ENCODE measurements at places on chromosomes 4 and X.

DNA sequence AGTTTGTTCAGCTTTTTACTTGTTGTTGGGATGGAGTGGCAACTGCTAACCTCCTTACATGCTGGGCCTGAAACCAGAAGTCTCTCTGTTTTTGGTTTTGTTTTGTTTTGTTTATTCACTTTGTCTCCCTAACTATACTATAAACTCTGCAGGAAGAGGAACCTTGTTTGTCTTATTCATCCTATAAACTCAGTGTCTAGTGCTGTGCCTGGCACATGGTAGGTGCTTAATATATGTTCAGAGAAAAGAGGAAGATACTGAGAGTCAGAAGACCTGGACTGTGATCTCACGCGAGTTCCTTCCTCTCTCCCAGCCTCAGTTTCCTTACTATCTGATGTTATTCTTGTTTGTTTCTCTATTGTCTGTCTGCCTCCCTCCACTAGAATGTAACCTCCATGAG is 71.3 kb downstream of the PRPS1 start:
- DNase-seq, result no peak

DNA sequence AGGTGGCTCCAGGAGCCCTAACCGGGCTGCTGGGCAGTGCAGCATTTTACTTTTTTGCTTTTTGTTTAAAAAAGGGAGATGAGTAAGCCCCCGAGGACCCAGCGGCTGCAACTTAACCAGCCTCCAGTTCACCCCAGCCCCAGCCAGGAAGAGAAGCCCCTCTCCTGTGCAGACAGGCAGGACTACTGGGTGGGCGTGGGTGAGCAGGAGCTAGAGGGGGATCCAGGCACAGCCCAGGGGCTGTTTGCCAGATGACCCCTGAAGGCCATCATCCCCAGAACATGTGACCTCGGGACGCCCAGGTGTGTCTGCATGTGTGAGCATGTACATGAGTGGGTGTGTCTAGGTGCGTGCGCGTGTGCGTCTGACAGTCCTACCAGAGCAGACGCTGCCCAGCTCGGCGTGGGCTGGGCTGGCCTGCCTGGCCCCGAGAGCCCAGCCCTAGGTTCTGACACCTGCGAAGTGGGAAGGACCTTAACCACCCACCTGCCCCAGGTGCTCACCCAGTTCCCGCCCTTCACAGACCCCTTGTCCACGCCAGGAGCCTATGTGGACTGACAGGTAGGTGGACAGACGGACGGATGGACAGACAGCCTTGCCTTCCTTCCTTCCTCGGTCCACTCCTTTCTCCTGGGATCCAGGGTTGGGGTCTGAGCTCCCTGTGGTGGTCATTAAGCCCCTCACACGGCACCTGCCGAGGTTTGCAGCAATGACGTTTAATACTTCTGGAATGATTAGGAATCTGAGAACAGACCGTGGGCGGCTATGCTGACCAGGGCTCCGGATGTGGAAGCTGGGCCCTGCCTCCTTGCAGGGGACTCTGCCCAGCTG is 7.8 kb upstream of the HAUS3 start:
- no peak for DNase-seq

GRCh38 chr4:1684506-1685234 is 557 bp upstream of the FAM53A start:
- DNase-seq, result no peak

DNA sequence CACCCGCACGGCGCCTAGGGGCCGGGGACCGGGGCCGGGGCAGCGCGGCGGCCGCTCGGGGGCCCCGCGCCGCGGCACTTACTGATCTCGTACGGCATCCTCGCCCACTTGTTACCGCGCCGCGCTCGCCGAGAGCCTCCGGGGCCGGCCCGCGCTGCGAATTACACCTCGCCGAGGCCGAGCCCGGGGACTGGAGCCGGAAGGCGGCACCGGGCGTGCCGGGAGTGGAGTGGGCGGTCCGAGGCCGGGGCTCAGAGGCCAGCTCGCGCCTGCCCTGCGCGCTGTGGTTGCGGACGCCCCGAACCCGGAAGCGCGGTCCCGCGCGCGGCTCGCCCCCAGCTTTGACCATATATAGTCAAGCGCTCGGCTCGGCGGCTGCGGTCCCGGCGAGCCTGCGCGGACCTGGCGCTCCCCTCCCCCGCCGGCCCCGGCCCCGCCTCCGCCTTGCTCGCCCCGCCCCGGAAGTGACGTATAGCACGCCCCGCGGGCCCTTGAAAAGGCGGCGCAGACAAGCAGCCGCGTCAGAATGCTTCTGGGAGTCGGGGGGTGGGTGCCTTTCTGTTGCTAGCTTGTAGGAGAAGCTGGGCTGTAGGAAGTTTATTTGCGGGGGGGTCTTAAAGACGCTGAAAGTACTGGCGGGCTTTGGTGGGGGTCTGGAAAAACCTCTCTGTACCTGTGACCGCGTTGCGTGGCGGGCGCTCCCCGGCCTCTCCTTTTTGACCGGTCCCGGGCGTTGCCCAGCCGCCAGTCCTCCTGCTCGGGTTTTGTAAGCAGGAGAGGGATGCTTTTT is at the start of gene WDR1:
WDR1 (minus strand) TSS at position 231 of the 790 bp plus-strand sequence; CDS start at position 98, 133 bp downstream.
- peak; percentile 77 for DNase-seq

GRCh38 chr4:144954230-144954629 is 143.8 kb downstream of the ANAPC10 start:
- no peak for DNase-seq

DNA sequence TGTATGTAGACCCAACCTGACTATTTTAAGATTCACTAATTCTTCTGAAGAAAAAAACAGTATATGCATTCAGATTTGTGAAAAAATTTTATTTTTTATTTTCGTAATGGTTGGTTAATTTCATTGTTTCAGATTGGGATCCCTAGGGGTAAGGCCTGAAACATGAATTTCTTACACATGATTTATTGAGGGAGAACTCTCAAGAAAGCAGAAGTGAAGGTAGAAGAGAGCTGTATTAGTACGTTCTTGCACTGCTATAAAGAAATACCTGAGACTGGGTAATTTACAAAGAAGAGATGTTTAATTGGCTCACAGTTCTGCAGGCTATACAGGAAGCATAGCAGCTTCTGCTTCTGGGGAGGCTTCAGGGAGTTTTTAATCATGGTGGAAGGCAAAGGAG is 611.9 kb upstream of the TECRL start:
- no peak for DNase-seq

DNA sequence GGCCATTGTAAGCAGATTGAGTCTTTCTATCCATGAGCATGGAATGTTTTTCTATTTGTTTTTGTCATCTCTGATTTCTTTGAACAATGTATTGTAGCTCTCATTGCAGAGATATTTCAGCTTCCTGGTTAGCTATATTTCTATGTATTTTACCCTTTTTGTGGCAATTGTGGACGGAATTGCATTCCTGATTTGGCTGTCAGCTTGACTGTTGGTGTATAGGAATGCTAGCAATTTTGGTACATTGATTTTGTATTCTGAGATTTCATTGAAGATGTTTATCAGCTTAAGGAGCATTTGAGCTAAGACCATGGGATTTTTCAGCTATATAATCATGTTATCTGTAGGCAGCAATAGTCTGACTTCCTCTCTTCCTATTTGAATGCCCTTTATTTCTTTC is 154.6 kb downstream of the GUCY2F start:
- no peak for DNase-seq

DNA sequence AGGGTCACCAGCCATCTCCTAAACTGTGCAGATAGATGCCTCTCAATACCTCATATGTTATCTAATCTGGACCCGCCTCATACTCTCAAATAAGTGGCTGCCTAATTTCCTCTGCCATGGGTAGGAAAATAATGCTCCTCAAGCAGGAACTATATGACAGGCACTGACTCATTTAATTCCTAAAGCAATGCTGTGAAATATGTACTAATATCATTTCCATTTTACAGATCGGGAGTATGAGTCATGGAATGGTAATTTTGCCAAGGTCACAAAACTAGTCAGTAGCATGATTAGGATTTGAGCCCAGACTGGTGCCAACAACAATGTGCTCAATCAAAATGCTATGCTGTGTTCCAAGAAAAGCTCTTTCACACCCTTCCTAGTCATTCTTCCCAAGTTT is 3.0 kb upstream of the NXT2 start:
- DNase-seq, result no peak

DNA sequence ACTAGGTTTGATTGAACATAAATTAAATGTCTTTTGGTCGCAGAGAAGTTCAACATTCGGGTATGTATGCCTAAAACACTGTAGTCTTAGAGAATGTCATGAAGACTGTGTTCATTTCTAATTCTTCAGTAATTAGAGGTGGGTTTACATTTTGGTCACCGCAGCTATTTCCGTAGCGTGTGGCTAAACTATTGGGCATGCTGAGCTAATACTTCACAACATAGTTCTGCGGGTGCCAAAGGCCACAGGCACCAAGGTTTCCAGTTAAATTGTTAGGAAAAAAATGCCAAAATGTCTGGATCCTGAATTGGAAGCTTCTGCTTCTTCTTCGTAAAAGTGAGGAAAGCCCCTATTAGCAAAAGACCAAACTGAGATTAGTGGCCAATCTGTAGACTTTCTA is 25.1 kb downstream of the SMIM31 start:
- no peak for DNase-seq

DNA sequence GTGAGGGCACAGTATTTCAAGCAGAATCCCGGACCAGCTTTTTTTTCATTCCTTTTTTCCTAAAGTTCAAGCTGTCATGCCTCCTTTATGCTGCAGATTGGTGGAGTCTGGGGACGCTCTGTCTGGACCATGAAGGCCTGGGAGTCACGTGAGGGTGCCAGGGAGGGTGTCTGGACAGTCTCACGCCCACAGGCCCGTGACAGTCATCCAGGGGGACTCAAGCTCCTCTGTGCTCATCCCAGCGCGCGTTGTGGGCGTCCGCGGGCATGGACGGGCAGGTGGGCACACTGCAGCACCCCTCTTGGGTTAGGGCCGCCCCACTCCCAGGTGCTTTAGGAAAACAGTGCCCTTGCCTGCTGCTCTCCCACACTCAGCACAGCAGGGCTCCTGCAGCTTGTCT is 4.8 kb downstream of the CPZ start:
- no peak for DNase-seq

DNA sequence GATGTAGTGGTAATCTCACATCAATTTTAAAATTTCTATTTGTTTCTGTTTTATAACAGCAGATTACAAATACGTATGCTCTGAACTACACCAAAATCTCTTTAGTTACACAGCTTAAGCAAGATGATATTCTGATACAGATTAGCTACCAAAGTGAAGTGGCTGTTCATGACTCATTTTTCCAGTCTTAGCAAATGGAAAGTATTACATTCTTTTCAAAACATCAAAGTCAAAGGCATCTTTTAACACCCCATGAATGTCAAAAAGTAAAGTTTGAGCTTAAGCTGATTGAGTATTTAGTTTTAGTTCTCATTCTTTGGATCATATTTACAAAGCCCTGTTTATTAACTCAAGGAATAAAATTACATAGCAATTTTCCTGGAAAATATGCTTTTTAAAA is 6.6 kb upstream of the HPGDS start:
- no peak for DNase-seq

GRCh38 chr4:86044593-86044985 is 315.3 kb downstream of the MAPK10 start:
- DNase-seq, result no peak

DNA sequence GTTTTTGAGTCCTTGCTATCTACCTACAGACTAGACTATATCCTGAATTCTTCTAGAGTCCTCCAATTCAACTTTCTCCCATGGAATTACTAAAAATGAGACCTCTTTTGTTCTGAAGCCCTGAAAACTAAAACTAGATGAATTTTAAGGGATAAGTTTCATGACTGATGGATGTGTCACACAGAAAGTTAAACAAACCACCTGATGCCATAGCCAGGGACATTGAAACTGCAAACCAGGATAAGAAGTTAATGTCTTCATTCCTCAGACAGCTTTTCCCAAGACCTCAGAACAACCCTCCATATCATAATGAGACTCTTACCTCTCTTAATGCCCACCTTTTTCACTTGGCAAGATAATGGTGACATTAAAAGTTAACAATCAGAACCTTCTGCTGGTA is 81.5 kb upstream of the PTPN13 start:
- DNase-seq, result no peak

GRCh38 chrX:41921492-41922430 is 1.6 kb downstream of the CASK start:
- DNase-seq, result no peak

- no peak for DNase-seq
Observed at GRCh38 chr4:120354381-120354780, 287.7 kb upstream of the MAD2L1 start.

- no peak for DNase-seq
Observed at GRCh38 chrX:134821370-134821769, 163.1 kb upstream of the PLAC1 start.

DNA sequence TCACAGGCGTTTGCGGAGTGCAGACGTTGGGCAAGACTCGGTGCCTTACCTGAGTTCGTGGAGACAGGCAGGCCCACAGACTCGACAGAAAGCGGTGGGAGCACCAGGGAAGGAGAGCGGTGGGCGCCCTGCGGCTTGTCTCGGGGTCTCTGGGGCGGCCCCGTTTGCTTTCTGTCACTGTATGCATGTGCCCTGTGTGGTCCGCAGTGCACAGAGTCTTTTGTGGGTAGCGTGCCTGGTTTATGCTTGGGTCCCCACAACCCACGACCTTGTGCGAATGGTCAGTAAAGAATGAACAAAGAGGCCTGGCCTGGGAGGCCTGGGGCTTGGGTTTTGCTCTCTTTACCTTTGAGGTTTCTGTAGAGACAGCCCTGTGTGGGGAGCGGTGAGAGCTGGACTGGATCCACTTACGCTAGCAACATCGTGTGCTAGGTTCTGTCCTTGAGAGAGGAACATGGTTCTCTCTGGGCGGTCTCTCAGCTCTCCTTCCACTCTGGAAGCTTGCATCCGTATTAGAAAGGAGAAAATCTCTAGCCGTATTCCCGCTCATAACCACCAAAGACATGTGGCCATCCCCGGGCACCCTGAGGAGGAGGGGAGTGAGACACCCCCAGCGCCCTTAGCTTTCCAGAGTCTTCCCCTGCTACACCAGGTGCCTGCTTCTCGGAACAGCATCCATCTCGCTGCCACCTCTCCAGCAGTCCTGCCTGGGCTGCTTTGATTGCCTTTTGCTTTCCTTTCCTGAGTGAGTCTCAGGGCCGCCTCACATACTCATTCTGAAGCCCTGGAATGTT is 1.2 kb downstream of the TADA2B start:
- DNase-seq, result no peak

- DNase-seq, result no peak
Observed at GRCh38 chrX:109281483-109282275, 200.2 kb downstream of the GUCY2F start.

DNA sequence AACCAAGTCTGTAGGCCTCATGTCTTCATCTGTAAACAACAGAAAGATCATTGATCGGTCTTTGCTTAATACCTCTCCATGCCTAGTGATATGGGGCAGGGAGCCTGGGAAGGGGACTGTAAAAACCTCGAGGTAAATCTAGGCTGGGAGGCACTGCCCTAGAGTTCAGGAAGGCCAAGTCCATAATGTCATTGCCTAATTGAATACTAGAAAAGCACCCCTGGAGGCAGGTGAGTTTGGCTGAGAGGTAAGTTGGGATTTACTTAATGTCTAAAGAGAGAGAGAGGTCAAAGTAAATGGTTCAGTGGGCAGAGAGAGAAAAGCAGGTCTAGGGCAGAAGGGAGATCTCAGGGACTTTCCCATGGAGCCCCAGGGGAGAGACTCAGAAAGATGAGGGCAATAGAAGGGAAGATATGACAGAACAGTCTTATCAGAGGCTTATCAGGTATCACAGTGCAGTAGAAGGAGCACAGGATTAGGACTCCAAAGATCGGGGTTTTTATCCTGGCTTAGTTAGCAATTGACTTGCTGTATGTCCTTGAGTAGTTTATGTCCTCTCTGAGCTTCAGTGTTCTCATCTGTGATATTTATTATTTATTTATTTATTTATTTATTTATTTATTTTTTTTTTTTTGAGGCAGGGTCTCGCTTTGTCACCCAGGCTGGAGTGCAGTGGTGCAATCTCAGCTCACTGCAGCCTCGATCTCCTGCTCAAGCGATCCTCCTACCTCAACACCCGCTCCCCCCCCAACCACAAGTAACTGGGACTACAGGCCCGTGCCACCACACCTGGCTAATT is 85.2 kb downstream of the SLC16A2 start:
- no peak for DNase-seq
